ENCODE measurements at places on chromosomes 3 and 15.

DNA sequence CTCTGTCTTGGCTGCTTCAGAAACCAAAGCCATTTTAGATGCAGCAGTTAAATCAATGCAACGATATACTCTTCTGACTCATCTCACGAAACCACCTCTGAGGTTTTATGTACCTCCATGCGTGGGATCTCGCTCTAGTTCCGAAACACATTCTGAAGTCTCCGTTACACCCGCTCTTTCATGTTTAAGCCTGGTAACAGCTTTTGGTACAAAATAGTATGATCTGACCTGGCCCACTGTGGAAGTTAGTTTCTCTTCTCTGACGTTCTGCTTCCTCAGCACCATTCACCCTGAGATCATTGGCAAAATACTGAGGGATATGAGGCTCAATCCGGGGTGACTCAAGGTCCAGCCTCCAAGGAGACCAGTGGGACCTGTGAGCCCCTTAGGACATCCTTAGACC lies 121.9 kb downstream of the TMEM266 start:
- no peak for DNase-seq

DNA sequence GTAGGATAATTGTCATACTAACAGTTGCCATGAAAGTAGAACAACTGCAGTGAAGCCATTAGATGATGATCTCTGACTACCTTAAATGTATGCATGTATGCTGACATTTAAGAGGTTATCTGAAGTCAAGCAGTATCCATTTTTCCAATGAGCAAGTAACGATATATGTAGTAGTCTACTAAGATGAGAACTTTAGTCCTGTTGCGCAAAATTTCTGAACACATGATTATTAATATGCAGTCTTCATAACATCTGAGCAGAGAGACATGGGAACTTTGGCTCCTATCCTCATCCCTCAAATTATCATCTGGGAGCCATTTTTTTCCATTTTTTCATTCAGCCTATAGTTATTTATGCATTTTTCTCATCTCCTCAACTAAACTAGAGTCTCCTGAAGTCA lies 79.2 kb downstream of the MME start:
- DNase-seq, result no peak

DNA sequence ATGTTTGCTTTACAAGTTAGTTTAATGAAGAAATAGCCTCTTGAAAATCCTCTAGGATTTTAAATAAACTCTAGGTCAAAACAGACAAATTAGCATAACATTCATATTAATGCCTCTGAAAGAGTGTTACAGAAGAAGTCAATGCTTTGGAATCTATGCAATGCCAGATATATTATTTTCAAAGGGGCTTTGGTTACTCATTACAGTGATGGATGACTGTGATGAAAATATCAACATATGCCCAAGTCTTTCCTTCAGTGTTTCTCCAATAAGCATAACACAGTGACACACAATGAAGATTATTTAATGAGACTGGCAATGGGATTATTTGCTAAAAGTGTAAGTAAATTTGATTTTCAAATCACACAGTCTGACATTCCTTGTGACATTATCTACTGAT lies 1247.2 kb downstream of the ROBO2 start:
- no peak for DNase-seq

DNA sequence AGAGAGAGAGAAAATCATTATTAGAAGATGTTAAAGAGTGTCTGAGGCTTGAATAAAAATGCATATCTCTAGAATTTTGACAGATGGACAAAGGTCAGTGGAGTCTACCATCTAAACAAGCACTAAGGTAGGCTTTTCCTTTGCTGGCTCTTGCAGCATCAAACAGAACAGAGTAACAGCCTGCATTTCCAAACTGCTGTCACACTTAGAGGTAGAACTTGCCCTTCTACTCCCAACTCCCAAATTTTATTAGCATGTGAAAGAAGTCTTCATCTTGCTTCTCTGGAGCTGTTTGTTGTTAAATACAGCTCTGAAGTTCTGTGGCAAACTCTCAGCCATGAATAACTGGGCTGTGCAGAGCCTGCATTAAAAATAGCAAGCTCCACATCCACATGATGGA lies 4.1 kb upstream of the MB21D2 start:
- DNase-seq, result no peak

DNA sequence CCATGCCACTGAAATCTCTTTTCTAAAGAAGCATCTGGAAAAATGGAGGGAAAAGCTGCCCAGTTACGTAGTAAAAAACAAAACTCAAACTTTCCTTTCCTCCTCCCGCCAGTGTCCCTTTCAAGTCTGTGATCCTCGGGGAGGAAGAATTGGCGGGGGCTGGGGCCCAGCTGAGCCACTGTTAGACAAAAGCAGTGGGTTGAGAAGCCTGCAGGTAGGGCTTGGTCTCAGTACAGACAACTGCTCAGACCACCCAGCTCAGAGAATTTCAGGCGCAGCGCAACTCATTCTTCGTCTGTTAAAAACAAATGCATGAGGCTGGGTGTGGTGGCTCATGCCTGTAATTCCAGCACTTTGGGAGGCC lies 117.1 kb downstream of the MYLK start:
- DNase-seq, result no peak

GRCh38 chr15:78257681-78258080 lies 6.7 kb upstream of the DNAJA4 start:
- DNase-seq, result no peak

DNA sequence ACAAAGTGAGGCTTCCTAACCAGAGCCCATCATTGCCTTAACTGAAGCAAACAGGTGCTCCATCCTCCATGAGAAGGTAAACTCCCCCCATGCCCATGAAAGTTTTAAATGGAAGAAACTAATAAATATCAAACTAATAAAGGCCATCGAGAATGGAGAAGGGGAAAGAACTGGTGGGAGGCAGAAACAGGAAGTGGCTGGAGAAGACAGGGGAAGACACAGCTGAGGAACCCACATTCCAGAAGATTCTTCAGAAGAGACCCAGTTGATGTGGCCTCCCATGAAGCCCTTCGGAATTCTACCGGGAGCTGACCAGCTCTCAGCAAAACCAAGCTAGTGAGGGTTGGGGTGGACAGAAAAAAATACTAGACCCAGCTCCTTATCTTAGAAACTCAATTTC lies 41.6 kb downstream of the SH3BP5 start:
- DNase-seq, result no peak

DNA sequence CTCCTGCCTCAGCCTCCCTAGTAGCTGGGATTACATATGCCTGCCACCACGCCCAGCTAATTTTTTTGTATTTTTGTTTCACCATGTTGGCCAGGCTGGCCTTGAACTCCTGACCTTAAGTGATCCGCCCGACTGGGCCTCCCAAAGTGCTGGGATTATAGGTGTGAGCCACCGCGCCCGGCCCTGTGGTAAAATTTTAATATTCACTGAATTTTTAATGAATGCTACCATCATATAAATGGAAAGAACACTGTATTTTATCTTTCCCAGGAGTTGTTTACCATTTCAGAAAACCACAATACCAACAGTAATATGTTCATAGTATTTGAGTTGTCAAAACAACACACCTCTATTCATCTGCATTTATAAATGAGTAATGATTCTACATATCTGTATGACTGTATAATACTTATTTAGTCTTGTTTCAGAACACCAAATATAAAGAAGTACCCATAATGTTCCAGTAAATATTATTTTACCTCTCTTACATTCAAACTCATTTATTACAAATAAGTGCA lies 16.2 kb upstream of the MAGEF1 start:
- no peak for DNase-seq

DNA sequence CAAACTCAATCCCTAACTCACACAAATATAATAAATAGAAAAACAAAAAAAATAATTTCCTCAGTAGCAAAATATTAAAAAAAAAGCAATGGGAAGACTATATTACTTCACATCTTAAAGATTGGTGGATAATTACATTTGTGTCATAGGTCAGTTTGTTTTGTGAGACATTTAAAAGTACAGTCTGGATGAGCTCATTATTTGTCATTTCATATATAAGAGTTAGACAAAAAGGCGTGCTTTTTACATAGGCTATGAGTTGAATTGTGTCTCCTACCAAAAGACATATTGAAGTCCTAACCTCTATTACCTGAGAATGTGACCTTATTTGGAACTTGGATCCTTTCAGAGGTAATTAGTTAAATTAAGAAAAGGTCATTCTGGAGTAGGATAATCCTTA lies 710.1 kb upstream of the CBLB start:
- DNase-seq, result no peak

GRCh38 chr3:46214751-46215352 lies 6.7 kb upstream of the CCR1 start:
- peak; percentile 18 for DNase-seq

DNA sequence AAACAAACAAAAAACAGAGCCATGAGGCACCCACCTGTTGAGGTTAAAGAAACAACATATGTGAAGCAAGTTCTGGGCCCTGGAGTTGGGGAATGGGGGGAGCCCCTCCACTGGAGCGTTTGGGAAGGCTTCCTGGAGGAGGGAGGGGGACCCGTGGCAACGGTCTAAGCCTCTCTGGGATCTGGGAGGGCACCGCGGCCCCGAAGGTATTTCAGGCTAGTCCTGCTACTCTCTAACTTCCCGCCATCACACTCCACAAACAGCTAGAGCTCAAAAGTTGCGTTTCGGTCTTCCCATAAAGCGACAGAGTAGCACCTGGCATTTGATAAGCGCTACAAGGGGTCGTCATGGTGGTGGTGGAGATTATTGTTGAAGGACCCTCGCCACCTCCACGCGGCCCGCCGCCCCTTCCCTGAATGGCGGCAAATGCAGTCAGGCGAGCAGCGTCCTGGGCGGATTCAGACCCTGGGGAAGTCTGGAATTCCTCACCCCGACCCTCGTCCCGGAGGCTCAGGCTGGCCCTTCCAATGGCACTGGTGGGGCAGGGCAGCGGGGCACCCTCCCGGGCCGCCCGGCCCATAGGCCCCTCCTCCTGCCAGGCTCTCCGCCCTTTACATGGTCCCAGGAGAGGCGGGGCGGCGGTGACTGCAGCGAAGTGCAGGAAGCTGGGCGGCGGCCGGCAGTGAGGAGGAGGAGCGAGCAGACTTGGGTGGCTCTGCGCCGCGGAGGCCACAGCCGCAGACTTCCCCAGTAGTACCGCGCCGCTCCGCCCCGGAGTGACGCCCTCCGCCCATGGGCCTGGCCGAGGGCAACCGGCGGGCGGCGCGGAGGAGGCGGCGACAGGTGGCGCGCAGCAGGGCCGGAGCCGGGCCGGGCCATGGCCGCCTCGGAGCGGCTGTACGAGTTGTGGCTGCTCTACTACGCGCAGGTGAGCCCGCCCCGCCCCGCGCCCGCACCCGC lies at the start of gene NBEAL2:
TSS of gene NBEAL2 (plus strand) at position 682 of the 960 bp plus-strand sequence. CDS start at position 878, 196 bp downstream.
- DNase-seq, result peak; percentile 94

DNA sequence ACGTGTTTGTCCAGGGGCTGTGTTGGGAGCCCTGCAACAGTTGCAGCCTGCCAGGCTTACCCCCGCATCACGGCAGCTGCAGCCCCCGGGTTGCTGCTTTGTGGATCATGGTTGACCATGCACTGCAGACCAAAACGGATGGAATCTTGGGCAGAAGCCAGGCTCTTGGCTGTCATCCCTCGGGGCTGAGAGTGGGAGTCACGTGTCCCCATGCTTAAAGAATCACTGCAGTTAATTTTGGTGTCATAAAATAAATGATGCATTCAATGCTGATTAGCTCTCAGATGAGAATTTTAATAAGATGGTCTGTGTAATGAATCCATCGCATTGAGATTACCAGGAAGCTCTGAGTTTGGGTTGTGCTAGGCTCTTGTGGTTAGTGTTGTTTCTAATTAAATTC lies 115.6 kb downstream of the CHDH start:
- DNase-seq, result no peak

DNA sequence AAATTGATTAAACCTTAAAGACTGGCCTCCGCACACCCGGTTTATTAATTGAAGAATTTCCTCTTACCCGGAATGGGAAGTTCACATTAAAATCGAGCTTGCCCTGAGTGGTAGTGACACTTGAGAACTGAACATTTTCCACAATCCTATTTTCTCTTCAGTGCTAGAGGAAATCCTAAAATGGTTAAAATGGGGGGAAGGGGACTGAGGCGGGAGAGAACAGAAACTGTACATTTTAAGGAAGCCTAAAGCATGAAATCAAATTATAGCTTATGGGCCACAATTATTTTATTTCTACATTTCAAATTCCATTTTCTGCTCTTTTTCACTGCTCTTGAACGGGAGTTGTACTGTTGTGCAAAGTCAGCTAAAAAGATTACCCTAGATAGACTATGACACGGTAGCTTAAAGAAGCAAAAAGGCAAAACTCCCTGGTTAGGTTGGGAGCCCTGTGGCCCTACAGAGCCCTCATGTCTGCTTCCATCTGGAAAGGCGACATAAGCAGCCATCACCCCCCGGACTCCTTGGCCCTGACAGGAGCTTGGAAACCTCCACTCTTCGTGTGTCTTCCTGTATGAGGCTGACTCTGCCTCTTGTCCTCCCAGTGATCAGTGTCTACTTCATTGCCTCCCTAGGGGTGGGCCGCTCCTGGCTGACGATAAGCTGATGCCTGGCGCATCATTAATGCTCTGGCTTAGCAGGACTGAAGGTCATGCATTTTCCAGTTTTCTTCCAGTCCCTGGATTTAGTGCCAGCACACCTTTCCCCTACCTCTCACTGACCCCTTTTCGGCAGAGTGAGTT lies 79.3 kb downstream of the EEFSEC start:
- DNase-seq, result no peak

DNA sequence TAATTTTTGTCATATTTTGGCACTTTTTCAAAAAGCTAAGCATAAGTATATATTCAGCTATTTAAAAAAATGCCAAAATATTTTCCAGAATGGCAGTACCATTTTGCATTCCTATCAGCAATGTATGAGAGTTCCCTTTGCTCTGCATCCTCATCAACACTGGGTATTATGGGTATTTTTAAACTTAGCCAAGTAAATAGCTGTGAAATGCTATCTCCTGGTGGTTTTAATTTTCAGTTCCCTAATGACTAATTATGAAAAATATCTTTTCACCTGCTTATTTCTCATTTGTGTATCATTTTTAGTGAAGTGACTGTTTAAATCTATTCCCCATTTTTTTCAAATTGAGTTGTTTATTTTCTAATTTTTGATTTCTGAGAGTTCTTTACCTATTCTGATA lies 199.7 kb upstream of the NECTIN3 start:
- no peak for DNase-seq

- DNase-seq, result no peak
Observed at GRCh38 chr3:49170744-49171118, 667 bp upstream of the KLHDC8B start.

- DNase-seq, result no peak
Observed at GRCh38 chr3:152222327-152222726, 46.4 kb upstream of the MBNL1 start.

GRCh38 chr3:38544926-38545325 lies 48.8 kb downstream of the EXOG start:
- no peak for DNase-seq

- no peak for DNase-seq
Observed at GRCh38 chr3:21562243-21562642, 188.8 kb downstream of the ZNF385D start.

DNA sequence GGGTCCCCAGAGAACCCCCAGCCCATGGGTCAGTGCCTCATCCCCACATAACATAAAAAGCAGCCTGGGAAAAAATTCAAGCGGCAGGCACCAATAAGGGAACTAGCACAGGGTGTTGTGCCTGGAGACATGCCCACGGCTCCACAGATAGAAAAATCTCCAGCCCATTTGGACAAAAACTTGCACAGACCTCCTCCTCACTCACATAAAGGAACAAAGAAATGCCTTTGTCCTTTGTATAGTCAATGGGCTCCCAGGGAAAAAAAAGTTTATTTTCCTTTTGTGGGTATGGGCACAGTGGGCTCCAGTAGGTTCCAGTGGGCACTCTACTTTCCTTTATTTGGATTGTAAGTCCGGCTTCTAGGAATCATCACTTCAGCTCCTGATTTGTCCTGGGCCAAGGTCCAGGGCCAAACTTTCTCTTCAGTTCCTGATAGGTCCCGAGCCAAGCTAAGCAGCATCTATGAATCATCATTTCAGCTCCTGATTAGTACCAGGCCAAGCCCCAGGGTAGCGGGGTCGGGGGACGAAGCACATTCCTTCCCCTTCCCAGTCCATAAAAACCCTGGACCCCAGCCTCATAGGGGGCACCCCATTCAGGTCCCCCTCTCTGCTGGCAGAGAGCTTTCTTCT lies 1.6 kb upstream of the DNAH12 start:
- DNase-seq, result no peak

All from kidney (tissue), 22 donors.